ENCODE measurements at places on chromosomes 5 and 9.

GRCh38 chr9:129933185-129934040 is 98.2 kb downstream of the USP20 start:
- DNase-seq: no peak

GRCh38 chr9:6656614-6657300 is 11.2 kb upstream of the GLDC start:
- DNase-seq: no peak

- DNase-seq: no peak
These were observed 438.9 kb downstream of the ARHGEF28 start for GRCh38 chr5:74064911-74065310.

DNA sequence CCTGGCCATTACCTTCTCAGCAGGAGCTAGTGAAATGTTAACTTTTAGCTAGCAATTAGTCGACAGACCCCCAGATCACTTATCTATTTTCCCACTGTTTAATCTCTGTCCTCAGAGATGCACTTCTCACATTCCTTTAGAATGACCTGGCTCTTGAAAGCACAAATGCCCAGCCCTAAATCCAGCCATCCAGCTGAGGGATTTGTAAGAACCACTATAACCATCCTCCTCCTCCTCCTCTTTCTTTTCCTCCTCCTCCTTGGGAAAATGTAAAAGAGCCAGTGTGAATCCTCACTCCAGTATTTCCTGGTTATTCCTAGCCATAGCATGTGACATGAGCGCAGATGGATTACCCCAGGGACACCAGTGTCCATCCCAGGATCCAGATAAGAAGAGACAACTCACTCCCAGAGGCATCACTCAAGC is 124.3 kb downstream of the ENC1 start:
- no peak for DNase-seq

- DNase-seq: no peak
These were observed 60.3 kb upstream of the DAB2 start for GRCh38 chr5:39485079-39485478.

DNA sequence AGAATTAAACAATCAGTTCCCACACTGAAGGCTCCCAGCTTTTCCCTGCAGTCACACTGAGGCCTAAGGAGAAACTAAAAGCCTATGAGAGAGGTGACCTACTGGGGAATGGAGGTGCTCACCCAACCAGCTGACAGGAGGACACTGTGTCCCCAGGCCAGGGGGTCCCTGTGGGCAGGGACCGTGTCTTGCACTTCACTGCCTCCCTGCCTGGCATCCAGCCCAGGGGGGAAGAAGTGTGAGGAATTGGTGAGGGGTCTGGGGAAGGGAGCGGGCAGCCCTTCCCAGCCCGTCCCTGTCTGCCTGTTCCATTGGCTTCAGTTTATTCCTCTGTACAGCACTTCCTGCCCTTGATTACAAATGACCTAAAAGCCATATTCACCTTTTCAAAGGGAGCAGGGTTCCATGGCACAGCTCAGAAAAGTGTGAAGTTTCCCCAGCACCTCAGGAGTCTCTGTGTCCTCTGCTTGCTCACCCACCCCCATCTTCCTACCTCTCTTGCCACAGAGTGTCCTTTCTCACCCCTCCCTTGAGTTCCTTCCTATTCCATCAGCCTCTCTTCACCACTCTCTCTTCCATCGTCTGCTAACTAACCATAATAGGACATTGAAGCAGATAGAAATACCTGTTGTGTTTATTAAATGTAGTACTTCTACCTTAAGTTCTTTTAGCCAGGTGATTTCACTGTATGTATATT is 12.9 kb downstream of the OTULINL start:
- no peak for DNase-seq

- no peak for DNase-seq
These were observed 757.6 kb downstream of the SEMA5A start for GRCh38 chr5:8788246-8788645.

DNA sequence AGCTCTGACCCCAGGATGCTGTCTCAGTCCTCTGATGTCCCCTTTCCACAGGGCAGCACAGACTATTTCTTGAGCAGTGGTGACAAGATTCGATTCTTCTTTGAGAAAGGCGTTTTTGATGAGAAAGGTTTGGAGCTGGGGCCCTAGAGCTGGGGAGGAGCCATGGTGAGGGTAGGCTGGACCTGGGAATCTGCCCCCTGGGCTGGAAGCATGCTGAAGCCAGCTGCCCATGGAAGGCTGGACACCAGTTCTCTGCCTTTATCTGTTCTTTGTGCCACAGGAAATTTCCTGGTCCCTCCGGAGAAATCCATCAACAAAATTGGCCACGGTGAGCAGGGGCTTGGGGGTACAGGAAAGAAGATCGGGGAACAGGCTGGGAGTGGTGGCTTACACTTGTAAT is 12.9 kb downstream of the PHYHD1 start:
- no peak for DNase-seq

- no peak for DNase-seq
These were observed 50.7 kb downstream of the TMEM167A start for GRCh38 chr5:83026516-83026915.

- no peak for DNase-seq
These were observed 2.5 kb upstream of the KCNIP1 start for GRCh38 chr5:170501361-170501760.

DNA sequence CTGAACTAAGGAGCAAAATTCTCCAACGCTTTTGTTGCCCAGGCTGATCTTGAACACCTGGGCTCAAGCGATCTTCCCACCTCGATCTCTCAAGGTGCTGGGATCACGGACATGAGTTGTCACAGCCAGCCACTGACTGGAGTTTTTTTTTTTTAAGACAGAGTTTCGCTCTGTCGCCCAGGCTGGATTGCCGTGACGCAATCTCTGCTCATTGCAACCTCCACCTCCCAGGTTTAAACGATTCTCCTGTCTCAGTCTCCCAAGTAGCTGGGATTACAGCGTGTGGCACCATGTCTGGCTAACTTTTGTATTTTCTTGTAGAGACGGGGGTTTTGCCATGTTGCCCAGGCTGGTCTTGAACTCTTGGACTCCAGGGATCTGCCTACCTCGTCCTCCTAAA is 58.2 kb downstream of the EHMT1 start:
- no peak for DNase-seq

DNA sequence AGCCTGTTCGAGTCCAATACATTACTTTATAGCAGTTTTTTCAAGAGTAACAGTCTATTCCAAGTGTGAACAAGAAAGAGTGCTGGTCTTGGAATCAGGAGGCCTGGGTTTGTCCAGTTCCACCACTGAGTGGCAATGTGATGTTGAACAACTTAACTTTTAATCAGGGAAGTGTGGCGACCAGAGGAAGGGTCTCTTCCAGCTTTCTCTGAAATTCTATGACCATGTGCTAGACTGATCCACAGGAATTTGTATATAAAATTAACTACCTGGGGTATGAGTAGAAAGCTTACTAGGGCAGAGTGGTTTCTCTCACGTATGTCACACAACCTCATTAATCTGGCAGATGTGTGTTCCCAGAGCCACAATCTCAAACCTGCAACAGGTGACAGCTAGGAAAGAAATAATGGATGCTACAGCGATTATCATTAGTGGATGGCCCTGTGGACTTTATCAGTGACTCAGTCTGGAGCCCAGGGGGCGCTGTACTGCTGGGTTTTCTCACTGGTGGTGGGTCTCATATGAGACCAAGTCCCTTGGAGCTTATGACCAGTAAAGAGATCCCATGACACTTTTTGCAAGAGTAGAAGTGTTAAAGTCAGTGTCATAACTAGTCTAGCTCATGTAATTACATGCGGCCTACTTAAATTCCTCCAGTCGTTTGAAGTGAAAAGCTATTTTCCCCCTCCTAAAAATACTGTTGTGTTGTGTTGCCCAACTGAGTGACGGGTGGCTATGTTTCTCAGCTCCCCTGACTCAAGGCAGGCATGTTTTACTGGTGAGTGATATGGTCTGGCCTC is 116.5 kb downstream of the GDNF start:
- no peak for DNase-seq

DNA sequence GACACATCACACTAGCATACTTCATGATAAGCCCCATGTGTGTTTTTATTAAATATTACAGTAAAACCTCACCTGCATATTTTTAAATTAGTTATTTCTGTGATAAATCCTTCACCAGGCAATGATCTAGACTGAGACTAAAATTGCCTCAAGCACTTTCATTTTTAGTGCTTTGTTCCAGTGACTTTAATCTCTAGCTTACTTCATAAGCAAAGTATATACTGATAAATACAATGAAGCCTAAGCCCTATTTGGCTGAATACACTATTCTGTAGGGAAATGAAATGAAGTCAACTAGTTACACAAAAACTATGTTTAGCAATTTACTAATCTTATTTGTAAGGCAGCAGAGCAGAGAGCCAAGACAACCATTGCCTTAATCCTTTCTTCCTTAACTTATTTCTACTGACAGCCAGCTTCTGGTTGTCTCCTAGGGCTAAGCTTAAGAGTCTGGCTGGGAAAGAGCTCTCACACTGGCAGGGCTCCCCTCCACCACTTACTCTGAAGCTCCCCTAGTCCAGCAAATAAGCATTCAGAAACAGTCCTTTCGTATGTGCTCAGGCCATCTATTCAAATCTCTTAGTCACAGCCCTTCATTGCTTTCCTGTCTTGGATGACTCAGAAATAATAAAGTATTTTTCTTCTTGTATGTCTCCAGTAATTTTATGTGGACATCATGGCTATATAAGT is 31.4 kb upstream of the MTAP start:
- DNase-seq: no peak

DNA sequence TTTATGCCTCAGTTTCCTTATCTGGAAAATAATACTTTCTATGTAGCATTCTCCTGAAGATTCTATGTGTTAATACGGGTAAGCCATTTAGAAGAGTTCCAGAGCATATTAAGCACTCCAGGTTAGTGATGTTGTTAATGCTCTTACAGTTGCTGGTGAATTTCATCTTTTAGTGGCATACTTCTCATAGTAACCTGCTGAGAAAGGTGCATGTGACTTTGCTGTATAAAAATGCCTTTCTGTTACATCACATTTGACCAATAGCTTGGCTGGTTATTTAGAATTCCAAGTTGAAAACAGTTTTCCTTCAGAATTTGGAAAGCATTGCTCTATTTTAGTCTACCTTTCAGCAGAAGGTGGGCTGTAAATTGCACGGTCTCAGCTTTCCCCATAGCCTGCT is 27.2 kb downstream of the GCNT1 start:
- DNase-seq: no peak

DNA sequence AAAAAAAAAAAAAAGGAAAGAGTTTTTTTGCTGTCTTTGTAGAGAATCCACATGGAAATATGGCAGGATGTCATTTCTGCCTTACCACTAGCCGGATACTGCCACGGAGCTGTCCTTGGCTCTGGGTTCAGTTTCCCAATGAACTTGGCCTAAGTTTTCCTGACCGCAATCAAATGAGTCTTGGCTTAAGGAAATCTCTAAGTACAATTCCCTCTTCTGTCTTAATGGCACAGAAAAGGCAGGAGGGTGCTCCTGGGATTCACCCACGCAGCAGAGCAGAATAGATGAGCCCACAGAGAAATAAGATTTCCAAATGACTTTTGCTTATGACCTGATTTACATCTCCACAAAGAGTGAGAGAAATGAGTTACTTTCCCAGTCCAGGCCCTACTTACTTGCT is 284.0 kb upstream of the VLDLR start:
- DNase-seq: no peak

DNA sequence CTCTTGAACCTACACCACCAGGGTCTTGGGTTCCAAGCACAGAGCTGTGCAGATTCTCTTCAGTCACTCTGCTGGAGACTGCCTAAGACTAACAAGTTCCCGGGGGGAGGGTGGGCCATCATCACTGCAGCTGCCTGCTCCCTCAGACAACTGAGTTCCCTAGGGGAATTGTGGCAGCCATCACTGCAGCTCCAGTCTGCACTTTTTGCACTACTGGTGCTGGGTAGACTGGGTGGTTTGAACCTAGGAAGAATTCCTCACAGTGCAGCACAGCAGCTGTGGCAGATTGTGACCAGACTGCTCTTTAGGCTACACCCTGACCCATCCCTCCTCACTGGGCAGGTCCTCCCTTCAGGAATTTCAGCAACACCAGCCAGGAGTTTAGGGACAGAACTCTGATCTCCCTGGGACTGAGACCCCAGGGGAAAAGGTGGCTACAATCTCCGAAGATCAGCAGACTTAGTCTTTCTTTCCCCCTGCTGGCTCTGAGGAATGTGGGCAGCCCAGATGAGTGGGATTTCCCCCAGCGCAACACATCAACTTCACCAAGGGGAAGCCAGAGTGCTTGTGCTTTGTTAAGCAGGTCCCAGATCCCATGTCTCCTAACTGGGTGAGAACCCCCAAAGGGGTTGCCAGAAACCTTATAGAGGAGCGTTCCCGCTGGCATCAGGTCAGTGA is 30.9 kb upstream of the RGMB start:
- no peak for DNase-seq

- no peak for DNase-seq
These were observed 462.2 kb downstream of the DIRAS2 start for GRCh38 chr9:90180381-90180780.

GRCh38 chr5:168318240-168318639 is 26.8 kb downstream of the WWC1 start:
- DNase-seq: no peak

DNA sequence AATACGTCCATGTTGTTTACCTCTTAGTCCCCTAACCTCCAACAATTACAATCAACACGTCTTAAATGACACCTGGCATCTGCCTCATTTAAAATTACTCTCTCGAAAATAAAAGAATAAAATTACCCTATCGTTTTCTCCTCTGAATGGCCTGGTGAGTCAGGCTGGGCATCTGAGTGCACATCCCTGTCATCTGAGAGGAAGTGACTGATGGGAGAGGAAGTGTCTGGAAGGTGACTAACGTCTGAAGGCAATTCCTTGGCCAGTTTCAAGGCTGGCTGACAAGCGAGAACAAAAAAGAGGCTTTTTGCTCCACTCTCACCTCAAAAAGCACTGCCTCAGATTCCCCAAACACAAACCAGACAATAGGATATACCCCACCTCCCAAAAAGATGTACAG is 57.7 kb downstream of the MAPKAP1 start:
- no peak for DNase-seq

DNA sequence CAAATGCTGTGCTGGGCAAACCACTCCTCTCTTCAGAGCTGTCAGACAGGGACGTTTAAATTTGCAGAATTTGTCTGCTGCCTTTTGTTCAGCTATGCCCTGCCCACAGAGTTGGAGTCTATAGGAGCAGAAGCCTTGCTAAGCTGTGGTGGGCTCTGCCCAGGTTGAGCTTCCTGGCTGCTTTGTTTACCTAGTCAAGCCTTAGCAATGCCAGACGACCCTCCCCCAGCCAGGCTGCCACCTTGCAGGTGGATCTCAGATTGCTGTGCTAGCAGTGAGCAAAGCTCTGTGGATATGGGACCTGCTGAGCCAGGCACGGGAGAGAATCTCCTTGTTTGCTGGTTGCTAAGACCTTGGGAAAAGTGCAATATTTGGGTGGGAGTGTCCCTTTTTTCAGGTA is 314.9 kb downstream of the NNT start:
- no peak for DNase-seq

DNA sequence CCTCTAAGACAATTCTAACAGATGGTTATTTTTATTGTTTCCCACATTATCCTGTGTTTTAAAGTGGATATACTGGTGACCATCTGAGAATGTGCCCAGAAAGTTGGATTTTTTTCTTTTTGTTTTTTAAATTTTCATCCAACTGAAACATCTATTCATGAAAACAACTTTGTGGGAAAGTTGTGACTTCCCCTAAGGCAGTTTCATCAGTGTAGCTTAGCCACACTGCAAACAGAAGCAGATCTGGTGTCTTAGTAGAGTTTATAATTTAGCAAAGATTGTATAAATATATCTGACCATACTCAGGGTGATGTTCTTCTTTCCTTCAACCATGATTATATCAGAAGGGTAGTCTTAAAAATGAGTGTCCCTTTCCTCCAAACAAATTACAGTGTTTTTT is 1241.3 kb downstream of the MAT2B start:
- DNase-seq: no peak

All from CMK (cell line).